ENCODE measurements at places on chromosomes 13 and 19.

GRCh38 chr13:39481491-39481890, 121.5 kb downstream of the LHFPL6 start:
- H3K4me1 ChIP-seq: no peaks in the 10 kb centered on the region
- no peaks in the 10 kb centered on the region for H3K36me3 ChIP-seq
- no peak for DNase-seq

GRCh38 chr19:344625-345319, at the start of gene MIER2:
Gene MIER2 (minus strand): TSS chr19:344796. CDS start chr19:344782, 14 bp downstream.
- H3K27me3 ChIP-seq: peaks cover 7% of the 10 kb centered on the region
- peak within 1 kb of the TSS; percentile 79 for H3K4me3 ChIP-seq
- peak; percentile 94 for DNase-seq
- H3K36me3 ChIP-seq: peaks cover 15% of the 10 kb centered on the region
- H3K27ac ChIP-seq: peak within 1 kb of the TSS; percentile 77

DNA sequence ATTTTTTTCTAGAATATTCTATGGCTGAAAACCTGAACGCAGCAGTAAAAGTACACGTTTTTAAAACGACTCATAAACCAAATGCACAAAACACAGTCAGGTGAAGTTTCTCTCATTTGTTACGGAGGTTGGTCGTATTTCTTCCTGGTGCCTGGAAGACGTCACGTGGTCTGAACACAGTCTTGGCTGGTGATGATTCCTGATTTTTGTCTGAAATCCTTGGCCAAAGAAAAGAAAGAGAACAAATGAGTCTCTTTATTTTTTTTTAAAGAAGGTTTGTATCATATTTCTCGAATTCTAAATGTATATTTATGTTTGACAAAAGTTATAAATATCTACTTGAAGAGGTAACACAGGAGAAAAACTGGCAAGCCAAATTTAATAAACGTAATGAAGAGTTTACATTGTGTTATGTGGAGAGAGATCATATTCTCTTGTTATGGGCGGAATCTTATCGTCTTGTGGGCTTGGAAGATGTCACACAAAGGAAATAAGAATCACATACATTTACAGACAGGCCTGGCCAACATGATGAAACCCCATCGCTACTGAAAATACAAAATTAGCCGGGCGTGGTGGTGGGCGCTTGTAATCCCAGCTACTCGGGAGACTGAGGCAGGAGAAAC, 10.0 kb upstream of the PNMA8A start:
- no peak for DNase-seq
- no peak overlapping the region for H3K27ac ChIP-seq
- peaks cover 34% of the 10 kb centered on the region for H3K27me3 ChIP-seq

DNA sequence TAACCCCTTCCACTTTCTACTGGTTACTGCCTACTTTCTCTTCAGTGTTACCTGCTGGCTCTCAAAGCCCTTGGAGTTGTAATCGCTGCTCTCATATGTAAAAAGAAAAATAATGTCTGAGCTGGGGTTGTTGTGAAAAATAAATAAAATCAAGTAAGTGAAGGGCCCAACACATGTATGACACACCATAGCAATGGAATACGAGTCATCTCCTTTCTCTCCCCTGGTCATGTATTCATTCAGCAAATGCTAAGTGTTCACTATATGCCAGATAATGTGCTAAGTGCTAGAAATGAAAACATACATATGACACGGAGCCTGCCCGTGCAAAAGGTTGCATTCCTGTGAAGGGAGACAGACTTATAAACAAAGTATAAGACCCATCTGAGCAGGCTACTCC, 535.0 kb downstream of the RFC3 start:
- no peak overlapping the region for H3K4me3 ChIP-seq
- H3K4me1 ChIP-seq: no peaks in the 10 kb centered on the region
- DNase-seq: no peak
- H3K27ac ChIP-seq: no peak overlapping the region
- H3K36me3 ChIP-seq: no peaks in the 10 kb centered on the region

DNA sequence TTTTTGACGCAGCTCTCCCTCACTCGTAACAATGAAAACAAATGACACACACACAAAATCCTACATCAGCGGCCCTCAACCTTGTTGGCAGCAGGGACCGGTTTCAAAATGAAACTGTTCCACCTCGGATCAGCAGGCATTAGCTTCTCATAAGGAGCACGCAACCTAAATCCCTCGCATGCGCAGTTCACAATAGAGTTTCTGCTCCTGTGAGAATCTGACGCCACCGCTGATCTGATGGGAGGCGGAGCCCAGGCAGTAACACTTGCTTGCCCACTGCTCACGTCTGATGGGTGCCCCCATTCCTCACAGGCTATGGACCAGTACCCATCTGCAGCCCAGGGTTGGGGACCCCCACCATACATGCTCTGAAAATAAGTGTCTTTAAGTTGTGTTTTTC, 43.4 kb downstream of the DHRS12 start:
- H3K4me3 ChIP-seq: no peak overlapping the region
- H3K4me1 ChIP-seq: peaks cover 35% of the 10 kb centered on the region
- H3K36me3 ChIP-seq: peaks cover 3% of the 10 kb centered on the region
- H3K27me3 ChIP-seq: no peaks in the 10 kb centered on the region

DNA sequence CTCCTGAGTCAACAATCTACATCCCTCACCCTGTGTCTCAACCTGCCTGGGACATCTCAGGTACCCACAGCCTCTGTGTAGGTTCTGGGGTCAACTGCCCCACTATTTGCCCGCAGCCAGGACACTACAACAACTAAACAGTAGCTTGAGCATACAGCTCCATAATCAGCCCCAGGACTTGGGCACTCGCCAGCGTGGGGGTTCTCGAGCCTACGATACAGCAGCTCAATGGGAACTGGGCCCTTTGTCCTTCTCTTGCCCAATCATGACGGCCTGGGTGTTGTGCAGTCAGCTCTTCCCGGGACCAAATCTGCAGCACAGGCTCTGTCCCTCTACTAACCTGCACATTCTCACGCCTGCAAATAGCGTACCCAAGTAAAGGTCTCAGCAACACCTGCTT, 1.3 kb downstream of the ZNF180 start:
- no peak for DNase-seq
- peaks cover 2% of the 10 kb centered on the region for H3K27me3 ChIP-seq
- H3K27ac ChIP-seq: peak overlapping the region; percentile 94
- peaks cover 28% of the 10 kb centered on the region for H3K4me1 ChIP-seq
- H3K4me3 ChIP-seq: peak overlapping the region; percentile 91
- H3K36me3 ChIP-seq: peaks cover 66% of the 10 kb centered on the region

DNA sequence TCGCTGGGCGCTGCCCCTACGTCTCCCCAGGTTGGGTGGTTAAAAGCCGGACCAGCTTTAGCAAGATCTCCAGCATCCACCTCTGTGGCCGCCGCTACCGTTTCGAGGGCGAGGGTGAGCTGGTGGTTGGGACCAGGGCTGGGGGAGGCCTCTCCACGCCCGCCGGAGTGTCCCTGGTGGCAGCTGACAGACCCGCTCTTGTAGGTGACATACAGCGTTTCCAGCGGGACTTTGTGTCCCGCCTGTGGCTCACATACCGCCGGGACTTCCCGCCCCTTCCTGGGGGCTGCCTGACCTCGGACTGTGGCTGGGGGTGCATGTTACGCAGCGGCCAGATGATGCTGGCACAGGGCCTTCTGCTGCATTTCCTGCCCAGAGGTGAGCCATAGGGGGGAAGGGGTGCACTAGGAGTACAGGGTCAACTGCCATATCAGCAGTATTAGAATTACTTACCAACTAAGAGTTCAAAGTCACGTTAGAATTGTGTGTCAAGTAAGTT, 1.1 kb downstream of the ATG4D start:
- H3K4me1 ChIP-seq: peaks cover 14% of the 10 kb centered on the region
- peak; percentile 30 for DNase-seq
- H3K36me3 ChIP-seq: peaks cover 5% of the 10 kb centered on the region
- peak overlapping the region; percentile 85 for H3K4me3 ChIP-seq
- peak overlapping the region; percentile 84 for H3K27ac ChIP-seq

GRCh38 chr13:39881887-39882286, 226.4 kb downstream of the COG6 start:
- no peak overlapping the region for H3K4me3 ChIP-seq
- no peak overlapping the region for H3K27ac ChIP-seq
- H3K36me3 ChIP-seq: peaks cover 13% of the 10 kb centered on the region
- no peak for DNase-seq

- no peak overlapping the region for H3K4me3 ChIP-seq
- no peak for DNase-seq
- no peaks in the 10 kb centered on the region for H3K4me1 ChIP-seq
- H3K36me3 ChIP-seq: peaks cover 62% of the 10 kb centered on the region
These were observed 37.3 kb downstream of the DNAJC3 start for GRCh38 chr13:95714142-95714832.

GRCh38 chr19:16301999-16302694, 22.5 kb upstream of the KLF2 start:
- H3K27me3 ChIP-seq: no peaks in the 10 kb centered on the region
- H3K4me3 ChIP-seq: no peak overlapping the region
- H3K27ac ChIP-seq: no peak overlapping the region
- no peak for DNase-seq
- no peaks in the 10 kb centered on the region for H3K36me3 ChIP-seq
- no peaks in the 10 kb centered on the region for H3K4me1 ChIP-seq

DNA sequence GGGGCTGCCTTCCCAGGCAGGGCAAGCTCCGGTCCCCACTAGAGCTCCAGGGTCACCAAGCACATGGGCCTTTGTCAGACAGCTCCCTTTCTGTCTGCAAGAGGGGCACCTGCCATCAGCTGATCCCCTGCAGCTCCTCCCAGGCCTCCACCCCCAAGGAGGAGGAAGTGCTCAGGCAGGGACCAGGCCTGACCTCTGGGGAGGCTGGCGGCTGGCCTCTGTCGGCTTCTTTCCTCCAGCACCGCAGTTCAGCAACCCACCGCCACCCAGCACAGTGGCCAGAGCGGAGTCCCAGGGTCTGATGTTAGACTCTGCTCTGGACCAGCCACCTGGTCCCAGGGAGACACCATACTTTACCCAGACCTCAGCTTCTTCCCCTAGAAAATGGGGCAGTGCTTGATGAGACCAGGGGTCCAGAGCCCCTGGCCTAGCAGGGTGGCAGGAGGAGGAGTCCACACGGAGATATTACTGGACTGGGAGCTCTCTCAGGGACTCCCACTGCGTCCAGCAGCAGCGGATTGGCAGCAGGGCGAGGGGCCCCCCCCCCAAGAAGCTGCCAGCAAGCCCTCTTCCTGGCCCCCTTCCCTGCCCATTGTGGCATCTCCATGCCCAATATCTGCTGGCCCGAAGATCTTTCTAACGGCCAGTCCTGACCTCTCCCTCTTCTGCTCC, 24.1 kb downstream of the NKPD1 start:
- no peak for DNase-seq
- peaks cover 1% of the 10 kb centered on the region for H3K4me1 ChIP-seq
- H3K27me3 ChIP-seq: no peaks in the 10 kb centered on the region
- H3K4me3 ChIP-seq: no peak overlapping the region

GRCh38 chr13:51793570-51794271, 10.2 kb downstream of the DHRS12 start:
- H3K4me1 ChIP-seq: peaks cover 29% of the 10 kb centered on the region
- no peak overlapping the region for H3K4me3 ChIP-seq
- H3K36me3 ChIP-seq: peaks cover 14% of the 10 kb centered on the region
- no peaks in the 10 kb centered on the region for H3K27me3 ChIP-seq
- H3K27ac ChIP-seq: peak overlapping the region; percentile 87

DNA sequence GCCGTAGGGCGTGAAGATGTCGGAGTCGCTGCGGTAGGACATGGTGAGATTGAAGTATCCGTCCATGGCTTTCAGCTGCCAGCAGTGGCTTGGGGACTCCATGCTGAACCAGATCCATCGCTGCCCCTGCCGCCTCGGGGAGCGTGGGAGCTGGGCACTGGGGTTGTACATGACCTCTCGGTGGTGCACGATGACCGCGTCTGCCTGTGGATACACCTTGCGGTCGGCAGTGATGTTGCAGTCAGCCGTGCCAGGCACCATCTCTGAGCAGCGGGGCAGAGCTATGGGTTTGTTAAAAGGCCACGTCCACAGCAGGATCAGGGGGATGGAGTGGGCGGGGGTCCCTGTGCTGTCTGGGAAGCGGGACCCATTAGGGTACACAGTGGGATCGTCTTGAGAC, 7.4 kb downstream of the FUT6 start:
- H3K36me3 ChIP-seq: no peaks in the 10 kb centered on the region
- H3K27me3 ChIP-seq: no peaks in the 10 kb centered on the region
- peaks cover 2% of the 10 kb centered on the region for H3K4me1 ChIP-seq
- H3K27ac ChIP-seq: no peak overlapping the region
- no peak overlapping the region for H3K4me3 ChIP-seq

DNA sequence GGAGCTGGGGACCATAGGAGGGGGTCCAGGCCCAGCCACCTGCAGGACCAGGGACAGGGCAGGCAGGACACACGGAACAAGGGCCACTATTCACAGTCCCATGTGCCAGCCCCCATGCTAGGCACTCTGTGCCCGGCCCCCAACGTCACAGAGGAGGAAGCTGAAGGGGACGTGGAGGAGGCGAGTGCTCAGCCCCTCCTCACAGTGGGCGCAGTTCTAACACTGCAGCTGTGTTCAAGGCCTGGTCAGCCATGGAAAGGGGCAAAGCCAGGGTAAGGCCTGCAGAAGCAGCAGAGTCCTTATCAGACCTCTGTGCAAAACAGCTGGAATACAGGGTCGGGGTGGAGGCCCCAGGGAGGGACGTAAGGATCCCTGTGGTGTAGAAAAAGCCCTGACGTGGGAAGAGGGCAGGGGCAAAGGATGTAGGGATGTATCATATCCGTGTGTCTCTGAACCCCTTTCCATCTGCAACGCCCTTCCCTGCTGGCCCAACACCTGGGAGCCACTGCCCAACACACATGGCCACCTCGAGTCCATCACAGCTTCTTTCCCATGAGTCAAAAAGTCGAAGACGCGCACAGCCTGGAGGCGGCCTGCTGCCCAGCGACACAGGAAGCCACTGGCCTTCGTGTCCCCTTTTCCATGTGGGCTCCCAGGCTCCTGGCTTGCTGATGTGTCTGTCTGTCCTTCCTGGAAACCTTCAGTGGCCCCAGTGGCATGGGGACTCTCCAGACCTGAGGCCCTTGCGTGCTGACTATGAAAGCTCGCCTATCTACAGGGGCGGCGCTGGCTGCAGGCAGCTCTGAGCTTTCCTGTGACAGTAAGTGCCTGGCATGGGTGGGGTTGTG, 28.0 kb downstream of the SH3GL1 start:
- H3K36me3 ChIP-seq: no peaks in the 10 kb centered on the region
- no peaks in the 10 kb centered on the region for H3K27me3 ChIP-seq
- no peak for DNase-seq

GRCh38 chr13:54248306-54248705, 1219.7 kb downstream of the OLFM4 start:
- no peaks in the 10 kb centered on the region for H3K36me3 ChIP-seq
- H3K4me1 ChIP-seq: no peaks in the 10 kb centered on the region
- H3K27me3 ChIP-seq: no peaks in the 10 kb centered on the region
- no peak for DNase-seq
- H3K4me3 ChIP-seq: no peak overlapping the region
- no peak overlapping the region for H3K27ac ChIP-seq

All from activated CD4-positive, alpha-beta T cell treated with anti-CD3 and anti-CD28 coated beads for 36 hours (primary cell).